Vagina (tissue), 2 donors: ENCODE measurements at places on chromosomes 16 and 17. TPM values are rescaled to one million over a fixed set of nuclear protein-coding genes. Genes with fewer than 3 reads are reported as not detected.

PLA2G10 gene
- not detected for total RNA-seq

MFSD11 gene
- 24.1 TPM for total RNA-seq

ABCA10 gene
- 32.2 TPM for total RNA-seq

LGALS9B gene
- total RNA-seq: 0.98 TPM

PRR11 gene
- 7.9 TPM for total RNA-seq

RCVRN gene
- 0.49 TPM for total RNA-seq

AOC3 gene
- 31.7 TPM for total RNA-seq

RHBDL1 gene
- total RNA-seq: 1.7 TPM

CD79B gene
- 3.9 TPM for total RNA-seq

DLX3 gene
- 1.7 TPM for total RNA-seq

ALDH3A2 gene
- total RNA-seq: 268 TPM

ZNF287 gene
- total RNA-seq: 5.9 TPM

ZSCAN10 gene
- not detected for total RNA-seq

GRCh38 chr16:69410219-69410990 lies 14.0 kb upstream of the CYB5B start:
- no peak for DNase-seq

DNA sequence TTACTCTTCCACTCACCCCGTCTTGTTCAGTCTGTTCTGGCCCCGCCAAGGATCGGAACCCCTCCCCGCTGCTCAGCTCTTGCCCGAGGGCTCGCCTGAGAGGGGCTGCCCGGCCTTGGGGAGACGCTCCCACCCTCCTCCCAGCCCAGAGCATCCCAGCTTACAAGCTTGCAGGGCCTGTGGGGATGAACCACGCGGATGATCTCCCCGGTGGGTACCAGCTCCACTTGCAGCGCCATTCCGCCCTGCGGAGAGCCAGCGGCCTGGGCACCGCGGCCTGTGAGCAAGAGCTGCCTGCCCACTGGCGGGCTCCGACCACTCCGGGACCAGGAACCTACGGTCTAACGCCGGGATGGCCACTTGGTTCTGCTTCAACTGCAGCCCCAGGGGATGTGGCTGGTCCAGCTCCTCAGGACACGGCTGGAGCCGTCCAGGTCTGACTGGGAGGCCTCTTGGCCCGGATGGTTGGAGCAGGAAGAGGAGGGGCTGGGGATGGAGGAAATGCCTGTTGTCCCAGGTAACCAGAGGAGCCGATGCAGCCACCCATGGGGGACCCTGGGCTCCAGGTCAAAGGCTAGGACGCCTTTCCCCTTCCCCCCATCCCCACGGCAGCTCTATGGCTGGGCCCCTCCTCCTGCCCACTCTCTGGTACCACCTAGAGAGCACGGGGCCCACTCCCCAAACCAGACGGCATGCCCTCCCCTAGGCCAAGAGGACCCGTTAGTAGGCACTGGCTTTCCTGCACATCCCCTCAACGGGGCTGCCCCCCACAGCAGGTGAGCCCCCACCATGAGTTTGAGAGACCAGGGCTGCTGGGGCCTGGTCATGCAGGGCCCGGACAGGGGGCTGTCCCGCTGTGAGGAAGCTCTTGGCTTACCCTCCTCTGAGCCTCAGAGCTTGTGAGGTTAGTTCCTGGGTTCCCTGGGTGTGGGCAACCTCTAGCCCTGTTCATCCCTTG lies at the start of gene MYO1C:
TSS of gene MYO1C (minus strand) at position 438 of the 958 bp plus-strand sequence. CDS start at position 239, 199 bp downstream.
- DNase-seq: no peak

DNA sequence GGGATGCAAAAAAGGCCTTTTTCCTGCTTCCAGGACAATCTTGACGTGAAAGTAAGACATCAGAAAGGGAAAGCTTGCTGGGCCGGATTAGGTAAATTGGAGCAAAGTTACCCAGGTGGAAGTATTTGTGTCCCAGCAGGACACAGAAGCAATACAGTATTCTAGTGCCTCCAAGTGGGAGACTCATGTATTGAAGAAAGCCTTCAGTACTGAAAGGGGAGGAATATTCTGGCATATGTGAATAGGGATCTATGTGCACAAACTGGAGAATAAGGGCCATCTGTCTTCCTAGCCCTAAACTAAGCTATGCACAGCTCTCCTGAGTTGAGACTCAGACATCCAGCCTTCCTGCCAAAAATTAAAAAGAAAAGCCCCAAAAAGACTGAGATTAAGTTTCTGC lies 327.3 kb upstream of the CDH8 start:
- DNase-seq: no peak

DNA sequence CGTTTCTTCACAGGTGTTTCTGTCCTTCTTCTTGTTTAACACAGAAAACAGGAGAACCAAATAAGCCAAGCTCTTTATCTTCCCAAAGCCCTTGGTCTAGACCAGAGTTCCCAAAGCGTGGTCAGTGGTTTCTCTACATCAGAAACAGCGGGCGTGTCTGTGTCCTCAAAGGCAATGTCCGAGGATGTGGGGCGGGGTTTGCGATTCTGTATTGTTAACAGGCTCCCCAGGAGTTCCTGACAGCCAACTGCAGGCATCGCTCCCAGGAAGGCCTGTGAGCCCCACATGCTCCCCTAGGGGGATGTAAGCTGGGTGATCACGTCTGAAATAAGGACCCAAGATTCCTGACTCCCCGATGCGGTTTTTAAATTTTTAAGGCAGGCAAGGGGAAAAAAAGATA lies 28.4 kb upstream of the SLC25A19 start:
- no peak for DNase-seq

- DNase-seq: no peak
Measured at GRCh38 chr17:38697061-38697820, 7.8 kb upstream of the MLLT6 start.

DNA sequence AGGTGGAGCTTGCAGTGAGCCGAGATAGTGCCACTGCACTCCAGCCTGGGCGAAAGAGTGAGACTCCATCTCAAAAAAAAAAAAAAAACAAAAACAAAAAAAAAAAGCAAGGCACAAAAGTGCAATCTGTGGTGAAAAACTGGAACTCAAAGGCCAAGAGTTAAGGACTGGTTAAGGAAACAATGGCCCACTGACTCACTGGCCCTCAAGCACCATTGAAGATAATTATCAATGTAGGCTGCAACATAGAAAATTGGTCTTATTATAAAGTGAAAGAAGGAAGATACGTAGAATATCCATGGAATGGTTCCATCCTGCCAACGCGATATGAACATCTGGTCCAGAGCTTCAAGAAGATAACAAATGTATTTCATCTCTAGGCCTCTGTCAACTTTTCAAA lies 444.2 kb downstream of the SOX9 start:
- no peak for DNase-seq

- DNase-seq: no peak
Measured at GRCh38 chr16:27745348-27745747, 195.4 kb downstream of the KATNIP start.

DNA sequence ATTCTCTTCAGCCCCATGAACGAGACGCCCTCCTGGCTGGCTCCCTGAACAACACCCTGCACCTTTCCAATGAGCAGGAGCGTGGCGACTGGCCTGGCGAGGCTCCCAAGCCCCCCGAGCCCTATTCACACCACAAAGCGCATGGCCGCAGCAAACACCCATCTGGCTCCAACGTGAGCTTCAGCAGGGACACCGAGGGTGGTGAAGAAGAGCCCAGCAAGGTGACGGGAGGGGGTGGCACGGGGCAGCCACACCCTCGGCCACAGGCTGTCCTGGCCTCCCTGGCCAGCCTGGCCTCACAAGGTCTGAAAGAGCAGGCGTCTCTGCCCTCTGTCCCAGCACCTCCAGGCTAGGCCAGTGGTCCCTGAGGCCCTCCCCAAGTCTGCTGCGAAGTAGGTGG lies 23.7 kb downstream of the CASKIN2 start:
- DNase-seq: no peak

GRCh38 chr17:71438631-71439146 lies 682.1 kb upstream of the SOX9 start:
- DNase-seq: no peak

DNA sequence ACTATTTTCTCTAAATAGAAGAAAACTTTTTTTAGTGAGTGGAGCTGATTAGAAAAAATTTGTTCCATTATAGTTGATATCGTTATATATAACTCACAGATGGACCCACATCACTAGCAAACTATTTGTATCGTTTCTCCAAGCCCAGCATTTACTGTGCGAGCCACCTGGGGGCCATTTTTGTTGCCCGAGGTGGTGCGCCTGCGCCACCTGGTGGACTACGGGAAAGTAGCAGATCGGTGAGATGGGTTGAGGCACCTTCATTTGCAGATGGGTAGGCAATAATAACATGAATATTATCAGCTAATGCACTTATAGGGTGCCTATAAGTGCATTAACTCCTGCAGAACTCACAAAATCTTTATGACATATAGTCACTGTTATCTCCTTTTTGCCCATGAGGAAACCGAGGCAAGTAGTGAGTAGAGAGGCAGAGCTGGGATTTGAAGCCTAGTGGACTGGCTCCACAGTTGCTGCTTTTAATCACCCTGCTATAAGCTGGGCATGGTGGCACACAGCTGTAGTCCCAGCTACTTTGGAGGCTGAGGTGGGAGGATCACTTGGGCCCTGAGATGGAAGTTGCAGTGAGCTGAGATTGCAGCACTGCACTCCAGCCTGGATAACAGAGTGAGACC lies 23.2 kb upstream of the NTN1 start:
- DNase-seq: no peak

- no peak for DNase-seq
Measured at GRCh38 chr16:2163211-2163881, 7.8 kb downstream of the TRAF7 start.

- DNase-seq: no peak
Measured at GRCh38 chr16:87790292-87791100, 24.7 kb upstream of the KLHDC4 start.

DNA sequence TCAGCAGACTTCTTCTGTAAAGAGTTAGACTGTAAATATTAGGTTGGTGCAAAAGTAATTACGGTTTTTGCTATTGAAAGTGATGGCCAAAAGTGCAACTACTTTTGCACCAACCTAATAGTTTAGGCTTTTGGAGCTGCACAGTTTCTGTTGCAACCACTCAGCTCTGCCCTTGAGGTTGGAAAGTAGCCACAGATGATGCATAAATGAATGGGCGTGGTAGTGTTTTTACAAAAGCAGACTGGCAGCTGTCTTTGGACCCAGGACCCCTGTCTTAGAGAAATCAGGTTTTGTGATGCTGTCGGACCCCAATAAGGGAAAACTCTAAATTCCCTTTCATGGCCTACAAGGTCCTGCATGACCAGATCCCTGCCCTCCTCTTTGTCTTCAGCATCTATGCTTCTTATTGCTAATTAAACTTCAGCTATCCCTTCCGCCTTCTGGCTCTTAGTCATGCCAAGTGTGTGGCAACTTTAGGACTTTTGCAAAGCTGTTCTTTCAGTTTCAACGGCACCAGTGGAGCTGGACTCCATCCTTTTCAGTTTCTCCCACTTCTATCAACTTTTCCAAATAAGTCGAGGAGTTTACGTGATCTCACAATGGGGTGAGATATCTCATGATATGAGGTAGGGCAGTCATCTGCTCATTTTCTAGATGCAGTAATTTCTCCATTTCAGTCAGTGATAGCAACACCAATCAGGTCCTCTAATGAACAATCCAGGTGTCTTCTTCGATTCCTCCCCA lies 232.3 kb downstream of the XYLT1 start:
- no peak for DNase-seq

DNA sequence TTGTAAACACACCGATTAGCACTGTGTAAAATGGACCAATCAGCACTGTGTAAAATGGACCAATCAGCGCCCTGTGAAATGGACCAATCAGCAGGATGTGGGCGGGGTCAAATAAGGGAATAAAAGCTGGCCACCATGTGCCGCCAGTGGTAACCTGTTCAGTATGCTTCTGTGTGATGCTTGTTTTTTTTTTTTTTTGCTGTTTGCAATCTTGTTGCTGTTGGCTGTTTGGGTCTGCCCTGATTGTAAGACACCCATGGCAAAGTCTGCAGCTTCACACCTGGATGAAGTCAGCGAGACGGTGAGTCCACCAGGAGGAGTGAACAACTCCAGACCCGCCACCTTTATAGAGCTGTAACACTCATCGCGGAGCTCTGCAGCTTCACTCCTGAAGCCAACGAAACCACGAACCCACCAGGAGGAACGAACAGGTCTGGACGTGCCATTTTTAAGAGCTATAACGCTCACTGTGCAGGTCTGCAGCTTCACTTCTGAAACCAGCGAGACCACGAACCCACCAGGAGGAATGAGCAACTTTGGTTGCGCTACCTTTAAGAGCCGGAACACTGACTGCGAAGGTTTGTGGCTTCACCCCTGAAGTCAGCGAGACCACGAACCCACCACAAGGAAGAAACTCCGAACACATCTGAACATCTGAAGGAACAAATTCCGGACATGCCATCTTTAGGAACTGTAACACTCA lies 85.0 kb upstream of the MED9 start:
- DNase-seq: no peak

- no peak for DNase-seq
Measured at GRCh38 chr17:1557355-1558095, 5.1 kb downstream of the PITPNA start.

DNA sequence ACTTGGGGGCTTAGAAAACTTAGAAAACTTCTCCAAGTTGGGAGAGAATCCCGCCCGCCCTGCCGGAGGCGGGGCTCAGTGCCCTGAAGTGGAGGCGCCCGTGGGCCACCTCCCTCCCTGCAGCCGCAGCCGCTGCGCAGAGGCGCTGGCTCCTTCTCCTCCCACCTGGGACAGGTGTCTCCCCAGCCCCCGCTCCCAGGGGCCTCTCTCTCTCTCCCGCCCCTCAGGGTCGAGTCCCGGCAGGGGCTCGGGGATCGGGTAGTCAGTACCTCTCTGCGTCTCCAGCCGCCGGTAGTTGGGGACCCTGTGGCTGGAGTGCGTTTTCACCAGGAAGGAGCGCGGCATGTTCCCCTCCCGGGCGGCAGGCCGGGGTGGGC lies 257 bp downstream of the SNAI3 start:
- DNase-seq: no peak

GRCh38 chr17:33964344-33964979 lies 290.6 kb upstream of the CCL2 start:
- DNase-seq: no peak

DNA sequence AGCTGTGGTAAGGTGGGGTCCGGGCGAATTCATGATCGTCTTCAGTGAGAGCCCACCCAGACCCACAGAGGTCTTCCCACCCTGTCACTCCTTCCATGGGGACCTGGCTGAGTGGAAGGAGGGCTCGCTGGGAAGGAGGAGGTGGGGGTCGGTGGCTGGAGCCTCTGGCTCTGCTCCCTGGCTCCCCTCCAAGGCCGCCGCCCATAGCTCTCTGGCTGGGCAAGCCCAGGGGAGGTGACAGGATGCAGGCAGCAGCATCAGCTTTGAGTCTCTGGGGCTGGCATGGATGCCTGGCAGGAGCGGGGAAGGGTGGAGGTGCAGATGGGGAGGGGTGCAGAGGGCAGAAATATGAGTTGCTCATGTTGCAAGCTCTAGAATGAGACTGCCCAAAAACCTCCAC lies 147.0 kb downstream of the ENGASE start:
- DNase-seq: no peak

DNA sequence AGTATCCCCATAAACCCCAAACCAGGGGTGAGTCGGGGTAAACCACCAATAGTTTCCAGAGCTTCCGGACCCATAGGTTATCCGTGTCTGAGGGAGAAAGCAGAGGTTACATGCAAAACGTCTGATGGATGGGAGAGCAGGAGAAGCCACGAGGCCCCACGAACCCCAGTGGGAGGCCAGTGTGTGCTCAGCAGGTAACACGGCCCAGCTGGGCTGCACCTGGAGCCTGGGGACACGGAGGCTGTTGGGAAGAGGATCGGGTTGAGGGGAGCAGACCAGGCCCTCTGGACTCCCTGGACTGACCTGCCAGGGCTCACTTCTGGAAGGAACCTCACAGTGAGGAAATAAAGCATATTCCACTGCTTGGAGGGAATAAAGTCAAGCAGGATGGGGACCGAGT lies 78.1 kb downstream of the SEC14L1 start:
- no peak for DNase-seq

- no peak for DNase-seq
Measured at GRCh38 chr16:11901091-11901490, 14.7 kb downstream of the GSPT1 start.

GRCh38 chr16:47978491-47979163 lies 177.2 kb downstream of the ABCC12 start:
- peak; percentile 29 for DNase-seq
